Activated T-helper 9 cell treated with anti-CD3 and anti-CD28 coated beads, Interleukin-2, amount 50 U/mL, for 16 hours (primary cell): ENCODE measurements at places on chromosomes 6 and 20.
A peak's percentile ranks its signal among the peaks of the same experiment; 100 is the strongest.

- no peak for DNase-seq
Measured at GRCh38 chr6:142550310-142551063, 248.7 kb downstream of the ADGRG6 start.

GRCh38 chr6:16129623-16130401 lies 926 bp downstream of the MYLIP start:
- no peak for DNase-seq

GRCh38 chr6:44082872-44083321 lies 44.4 kb downstream of the MRPL14 start:
- DNase-seq: no peak

- DNase-seq: no peak
Measured at GRCh38 chr6:53938810-53939209, 144.0 kb downstream of the LRRC1 start.

DNA sequence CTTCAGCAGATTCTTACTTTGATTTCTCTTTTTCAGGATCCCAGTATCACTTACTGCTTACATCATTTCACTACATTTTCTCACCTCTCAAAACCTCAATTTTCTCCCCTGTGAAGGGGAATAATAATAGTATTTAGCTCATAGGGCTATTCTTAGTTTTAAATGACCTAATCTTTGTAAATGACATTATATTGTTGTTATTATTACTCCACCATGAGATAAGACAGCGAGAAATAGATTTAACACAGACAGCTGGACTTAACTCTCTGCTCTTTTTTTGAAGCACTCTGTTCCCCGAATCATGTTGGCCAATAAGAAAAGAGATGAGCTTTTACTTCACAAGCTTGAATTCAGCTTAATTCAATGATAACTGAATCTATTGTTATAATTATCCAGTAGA lies 108.5 kb upstream of the QKI start:
- no peak for DNase-seq

DNA sequence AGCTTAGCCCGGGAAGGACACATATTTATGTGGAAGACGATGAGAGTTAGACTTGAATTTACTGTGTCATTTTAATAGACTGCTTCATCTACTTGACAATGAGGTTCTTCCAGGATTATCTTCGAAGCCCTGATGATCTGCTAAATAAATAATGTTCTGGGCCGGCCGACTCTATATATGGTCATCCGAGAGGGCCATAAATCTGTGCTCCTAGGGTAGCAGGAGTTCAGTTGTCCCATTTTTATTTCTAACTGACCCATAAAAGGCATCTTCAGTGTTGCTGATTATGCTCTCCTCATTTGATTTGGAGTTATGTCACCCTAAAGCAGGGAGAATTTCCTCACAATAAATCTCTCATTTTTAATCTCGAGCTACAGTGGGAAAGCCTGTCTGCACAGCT lies 217.1 kb downstream of the SLC24A3 start:
- no peak for DNase-seq

- DNase-seq: no peak
Measured at GRCh38 chr20:43383026-43383795, 74.5 kb upstream of the SRSF6 start.

- DNase-seq: no peak
Measured at GRCh38 chr6:157376241-157376640, 4.7 kb upstream of the ZDHHC14 start.

- DNase-seq: no peak
Measured at GRCh38 chr20:2701671-2702081, 9.1 kb downstream of the EBF4 start.

- DNase-seq: no peak
Measured at GRCh38 chr6:150412221-150412620, 43.4 kb downstream of the IYD start.

GRCh38 chr6:104301951-104302350 lies 557.8 kb downstream of the HACE1 start:
- no peak for DNase-seq

DNA sequence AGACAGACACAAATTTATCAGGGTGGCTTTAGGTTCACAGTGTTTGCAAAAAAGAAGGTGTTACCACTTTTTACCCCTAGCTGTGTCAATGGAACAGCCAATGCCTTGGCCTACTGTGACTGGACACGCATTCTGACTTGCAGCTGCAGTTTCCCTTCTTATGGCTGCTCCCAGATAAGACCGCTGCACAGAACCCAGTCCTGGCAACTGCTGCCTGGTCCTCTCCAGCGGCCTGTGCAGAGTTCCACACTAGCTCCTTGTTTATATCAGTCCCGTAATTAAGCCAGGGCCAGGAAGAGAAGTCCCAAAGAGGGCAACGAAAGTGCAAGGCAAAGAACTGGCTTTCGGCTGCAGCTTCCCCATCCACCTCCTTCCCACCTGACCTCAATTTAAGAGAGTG lies 283.0 kb downstream of the FOXC1 start:
- no peak for DNase-seq

- no peak for DNase-seq
Measured at GRCh38 chr6:34341481-34341971, 50.9 kb downstream of the NUDT3 start.

DNA sequence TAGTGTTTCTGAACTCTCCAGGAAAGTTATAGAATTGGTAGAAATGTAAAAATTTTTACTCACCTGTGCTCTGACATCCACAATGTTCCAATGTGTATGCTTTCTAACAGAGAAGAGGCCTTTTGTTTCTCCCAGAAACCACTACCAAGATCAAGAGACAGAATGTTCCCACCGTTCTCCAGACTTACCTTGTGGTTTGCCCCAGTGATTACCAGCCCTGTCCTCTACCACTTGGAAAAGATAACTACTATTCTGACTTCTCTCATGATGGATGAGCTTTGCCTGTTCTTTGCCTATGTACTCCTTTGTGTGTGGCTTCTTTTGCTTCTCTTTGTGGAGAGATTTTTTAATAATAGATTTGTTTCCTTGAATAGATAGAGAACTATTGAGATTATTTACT lies 173.0 kb upstream of the SCGN start:
- DNase-seq: no peak

DNA sequence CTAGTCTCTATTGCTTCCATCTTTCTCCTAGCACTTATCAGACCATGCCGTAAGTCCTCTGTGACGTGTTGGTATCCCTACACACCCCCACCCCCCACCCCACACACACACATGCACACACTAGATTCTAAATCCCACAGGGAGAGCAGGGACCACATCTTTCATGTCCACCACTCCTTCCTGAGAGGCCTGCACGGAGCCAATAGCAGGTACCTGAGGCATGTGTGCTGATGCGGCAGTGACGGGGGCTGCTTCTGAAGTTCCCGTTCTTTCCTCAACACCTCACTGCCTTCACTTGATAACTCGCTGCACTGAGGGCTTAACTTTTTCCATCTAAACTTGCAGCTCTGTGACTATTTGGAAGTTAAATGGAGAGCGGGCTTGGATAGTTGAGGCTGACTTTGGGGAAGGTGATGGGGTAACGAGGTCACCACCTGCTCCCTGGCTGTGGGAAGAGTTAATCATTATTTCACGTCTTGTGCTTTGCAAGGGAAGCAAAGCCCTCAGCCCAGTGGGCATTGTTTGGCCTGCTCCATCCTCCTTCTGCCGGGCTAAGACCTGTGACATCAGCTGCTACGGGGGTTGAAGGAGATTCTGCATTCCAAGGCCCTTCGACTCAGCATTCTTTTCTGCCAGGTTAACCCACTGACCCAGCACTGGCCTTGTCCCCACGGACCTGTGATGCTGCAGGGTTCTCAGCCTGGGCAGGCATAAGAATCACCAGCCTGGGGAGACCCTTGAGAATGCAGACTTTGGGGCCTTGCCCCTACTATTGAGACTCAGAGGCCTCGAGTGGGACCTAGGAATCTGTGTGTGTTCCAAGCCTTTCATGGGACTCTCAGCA lies 187.8 kb downstream of the ANKRD60 start:
- no peak for DNase-seq

DNA sequence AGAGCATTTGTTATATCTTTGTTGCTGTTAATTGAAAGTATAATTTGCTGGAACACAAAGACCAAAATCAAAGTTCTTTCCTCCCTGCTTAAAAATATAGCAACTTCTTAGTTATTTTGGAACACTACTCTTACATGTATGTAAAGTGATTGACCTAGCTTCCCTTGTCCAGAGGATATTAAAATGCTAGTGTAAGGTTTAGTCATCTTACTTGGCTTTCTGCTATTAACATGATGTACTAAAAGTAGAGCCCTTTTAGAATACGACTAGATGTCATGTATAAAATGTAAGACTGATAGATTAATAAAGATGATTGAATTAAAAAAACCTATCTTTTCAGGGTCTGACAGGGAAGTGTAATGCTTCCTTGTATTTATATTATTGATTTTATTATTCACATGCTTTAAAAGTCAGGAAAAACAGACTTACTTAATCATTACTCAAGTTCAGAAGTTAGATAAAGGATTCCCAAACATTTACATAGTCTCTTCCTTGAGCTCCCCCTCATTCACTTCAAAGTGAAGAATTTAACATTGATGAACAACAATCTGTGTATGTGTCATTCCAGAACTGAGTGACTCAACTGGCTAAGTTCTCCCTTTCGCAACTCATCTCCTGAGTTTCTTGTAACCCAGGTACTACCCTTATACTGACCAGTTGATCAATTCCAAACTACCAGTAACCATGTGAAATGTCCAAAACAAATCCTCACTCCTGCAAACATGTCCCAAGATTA lies 50.9 kb downstream of the BTBD9 start:
- DNase-seq: no peak

GRCh38 chr20:20568604-20569205 lies 143.7 kb downstream of the RALGAPA2 start:
- no peak for DNase-seq

GRCh38 chr20:58251979-58252591 lies 23.6 kb upstream of the ANKRD60 start:
- DNase-seq: no peak

DNA sequence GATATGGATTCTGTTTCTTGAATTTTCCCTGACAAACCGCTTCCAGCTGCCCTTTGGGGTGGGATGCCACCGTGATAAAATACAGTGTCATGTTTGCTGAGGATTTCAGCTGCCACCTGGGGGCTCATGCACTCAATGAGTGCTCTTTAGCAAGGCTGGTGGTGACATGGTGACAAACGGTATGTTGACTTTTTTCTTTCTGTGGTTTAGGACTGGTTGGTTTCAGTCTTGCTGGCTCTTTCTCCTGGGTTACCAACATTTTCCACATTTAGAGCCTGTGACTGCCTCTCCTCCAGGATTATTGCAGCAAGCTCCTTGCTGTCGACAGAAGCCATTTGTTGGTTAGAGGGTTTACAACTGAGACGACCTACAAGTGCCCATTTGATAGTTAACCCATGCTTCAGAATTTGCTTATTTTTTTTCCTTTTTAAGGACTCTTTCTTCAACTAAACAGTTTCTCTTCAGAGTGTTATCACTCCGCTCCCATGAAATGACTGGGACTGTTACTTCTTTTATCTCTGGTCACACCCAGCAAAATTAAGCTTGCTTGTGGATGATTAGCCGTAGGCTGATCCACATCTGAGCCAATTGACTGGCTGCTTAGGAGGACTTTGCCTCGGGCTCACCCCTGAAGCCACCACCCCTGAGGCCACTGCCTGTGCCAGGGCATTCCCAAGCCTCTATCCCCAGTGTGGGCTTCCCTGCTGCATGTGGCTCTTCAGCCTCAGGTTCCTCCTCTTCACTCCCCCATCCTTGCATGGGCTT lies 48.4 kb upstream of the CDYL start:
- DNase-seq: no peak

- peak; percentile 46 for DNase-seq
Measured at GRCh38 chr6:138001750-138002349, 105.4 kb downstream of the PERP start.

DNA sequence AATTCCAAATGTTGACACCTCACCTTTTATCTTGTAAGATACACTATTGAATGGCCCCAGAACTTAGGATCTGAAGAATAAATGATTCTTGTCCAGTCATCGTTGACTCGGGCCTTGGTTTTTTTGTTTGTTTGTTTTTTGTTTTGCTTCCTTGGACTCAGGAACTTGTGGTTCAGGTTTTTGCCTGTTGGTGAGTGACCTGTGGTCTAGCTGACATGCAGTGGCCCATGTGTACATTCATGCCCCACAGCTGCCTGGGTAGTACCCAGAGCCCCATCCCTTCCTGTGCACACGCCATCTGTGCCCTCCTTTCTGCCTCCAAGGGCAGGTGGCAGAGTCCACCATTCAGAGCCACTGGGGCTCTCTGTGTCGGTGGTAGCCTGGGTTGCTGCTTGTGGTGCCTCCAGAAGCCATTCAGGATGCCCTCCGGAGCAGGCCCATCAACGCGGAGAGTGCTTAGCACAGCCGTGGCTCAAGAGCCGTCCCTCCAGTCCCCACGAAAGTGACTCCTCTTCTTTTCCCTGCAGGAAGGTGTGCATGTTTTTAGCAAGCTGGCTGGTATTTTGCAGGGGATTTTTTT lies 85.9 kb downstream of the SYNJ2 start:
- no peak for DNase-seq

DNA sequence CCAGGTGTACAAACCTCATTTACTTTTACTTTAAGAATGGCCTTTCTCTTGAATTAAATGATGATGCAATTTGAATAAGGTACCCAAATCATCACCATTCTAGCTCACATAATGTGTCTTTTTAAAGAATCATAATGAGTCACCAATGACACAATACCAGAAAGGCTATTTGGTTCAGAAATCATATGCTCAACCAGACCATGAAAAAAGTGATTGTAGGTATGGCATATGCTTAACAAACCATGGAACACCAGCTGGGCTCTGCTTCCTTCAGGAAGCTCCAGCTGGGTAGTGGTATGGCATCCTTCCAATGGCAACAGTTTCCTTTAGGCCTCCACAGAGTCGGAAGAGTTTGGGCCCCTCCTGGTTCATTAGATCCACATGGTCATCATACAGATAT lies 128.2 kb downstream of the FRK start:
- DNase-seq: no peak

GRCh38 chr6:90596967-90597539 lies 10.2 kb upstream of the MAP3K7 start:
- no peak for DNase-seq

GRCh38 chr6:138005846-138006245 lies 101.4 kb downstream of the PERP start:
- no peak for DNase-seq

- DNase-seq: no peak
Measured at GRCh38 chr6:41289815-41290214, 3.3 kb upstream of the TREM1 start.

DNA sequence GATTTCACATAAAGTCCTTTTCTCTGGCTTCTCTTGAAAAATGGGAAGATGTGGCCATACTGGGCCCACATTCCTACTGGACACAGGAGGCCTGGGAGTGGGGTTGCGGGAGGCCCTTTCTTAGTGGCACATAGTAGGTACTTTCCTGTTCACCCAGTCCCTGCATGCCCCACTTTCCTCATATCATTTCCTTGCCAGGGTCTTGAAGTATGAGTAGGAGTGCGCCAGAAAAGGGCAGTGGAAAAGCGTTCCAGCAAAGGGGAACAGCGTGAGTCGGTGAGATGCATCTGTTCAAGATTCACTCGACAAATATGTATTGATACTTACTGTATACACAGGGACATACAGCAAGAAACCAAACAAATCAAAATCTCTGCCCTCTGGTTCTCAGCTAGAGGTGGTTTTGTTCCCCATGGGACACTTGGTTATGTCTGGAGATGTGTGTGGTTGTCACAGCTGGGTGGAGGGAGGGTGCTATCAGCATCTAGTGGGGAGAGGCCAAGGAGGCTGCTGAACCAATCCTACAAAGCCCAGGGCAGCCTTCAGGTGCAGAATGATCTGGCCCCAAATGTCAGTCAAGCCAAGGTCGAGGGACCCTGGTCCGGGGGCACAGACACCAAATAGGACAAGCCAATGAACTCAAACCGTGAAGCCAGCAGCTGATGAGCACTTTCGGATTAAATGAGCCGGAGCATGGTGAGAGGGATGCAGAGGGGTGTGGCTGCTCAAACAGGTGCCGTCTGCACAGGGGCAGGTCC lies 151.4 kb downstream of the CEBPB start:
- DNase-seq: no peak

- no peak for DNase-seq
Measured at GRCh38 chr20:41782730-41783406, 164.7 kb upstream of the CHD6 start.
